PC-9 (cell line): ENCODE measurements at places on chromosomes 5 and 9. TPM values are rescaled to one million over a fixed set of nuclear protein-coding genes. Genes with fewer than 3 reads are reported as not detected.

- no peak for DNase-seq
These were observed 243.9 kb upstream of the SLC30A5 start for GRCh38 chr5:68849906-68850305.

DNA sequence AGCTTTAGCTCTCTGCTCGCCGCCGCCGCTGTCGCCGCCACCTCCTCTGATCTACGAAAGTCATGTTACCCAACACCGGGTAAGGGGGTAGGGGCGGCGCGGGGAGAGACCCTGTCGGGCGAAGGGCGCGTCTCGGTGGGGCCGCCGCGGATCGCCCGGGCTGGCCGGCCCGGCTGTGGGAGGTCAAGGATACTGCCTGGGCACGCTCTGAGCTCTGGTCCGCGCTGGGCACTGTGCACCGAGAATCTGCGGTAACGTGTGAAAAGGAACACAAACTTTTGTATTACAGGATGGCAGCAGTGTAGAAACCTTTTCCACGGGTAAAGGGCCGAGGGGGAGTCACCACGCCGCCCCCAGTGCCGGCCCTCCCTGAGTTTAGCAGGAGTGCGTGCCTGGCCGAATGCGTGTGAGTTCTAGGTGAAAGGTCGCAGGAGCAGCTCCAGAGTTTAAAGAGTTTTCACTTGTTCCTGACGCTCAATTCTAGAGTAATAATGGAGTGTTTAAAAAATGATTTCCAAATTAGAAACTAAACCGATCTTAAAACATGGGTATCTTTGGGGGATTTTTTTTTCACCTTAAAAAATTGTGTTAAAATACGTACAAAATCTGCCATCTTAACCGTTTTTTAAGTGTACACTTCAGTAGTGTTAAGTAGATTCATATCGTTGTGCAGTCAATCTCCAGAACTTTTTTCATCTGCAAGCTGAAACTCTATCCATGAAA lies at the start of gene HSDL2:
Gene HSDL2, plus strand, starts transcription at position 7 of the 723 bp plus-strand sequence. Its CDS starts 56 bp downstream, at position 63.
- no peak for DNase-seq

DNA sequence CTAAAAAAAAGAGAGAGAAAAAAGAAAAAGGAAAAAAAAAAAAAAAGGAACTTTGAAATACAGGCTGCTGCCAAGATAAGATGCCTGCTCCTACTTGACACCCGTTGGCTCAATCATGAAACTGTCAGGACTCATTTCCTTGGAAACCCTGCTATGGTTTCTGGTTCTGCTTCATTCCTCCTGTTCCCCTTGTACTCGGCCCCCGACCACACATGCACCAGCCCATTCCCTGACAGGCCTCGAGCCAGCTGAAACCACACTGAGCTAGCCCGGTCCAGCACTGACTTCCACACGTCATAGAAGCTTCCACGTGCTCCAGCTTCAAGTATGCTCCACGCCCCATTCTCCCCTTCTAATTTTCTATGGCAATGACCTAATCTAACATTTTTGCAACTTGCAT lies 93.2 kb downstream of the MYO10 start:
- no peak for DNase-seq

- DNase-seq, result no peak
These were observed 18.4 kb downstream of the NXNL2 start for GRCh38 chr9:88553350-88553749.

GRCh38 chr9:114078021-114078780 lies at the start of gene AMBP:
Gene AMBP, minus strand, starts transcription at chr9:114078300. Its CDS starts 91 bp downstream, at chr9:114078209.
- DNase-seq, result no peak

DNA sequence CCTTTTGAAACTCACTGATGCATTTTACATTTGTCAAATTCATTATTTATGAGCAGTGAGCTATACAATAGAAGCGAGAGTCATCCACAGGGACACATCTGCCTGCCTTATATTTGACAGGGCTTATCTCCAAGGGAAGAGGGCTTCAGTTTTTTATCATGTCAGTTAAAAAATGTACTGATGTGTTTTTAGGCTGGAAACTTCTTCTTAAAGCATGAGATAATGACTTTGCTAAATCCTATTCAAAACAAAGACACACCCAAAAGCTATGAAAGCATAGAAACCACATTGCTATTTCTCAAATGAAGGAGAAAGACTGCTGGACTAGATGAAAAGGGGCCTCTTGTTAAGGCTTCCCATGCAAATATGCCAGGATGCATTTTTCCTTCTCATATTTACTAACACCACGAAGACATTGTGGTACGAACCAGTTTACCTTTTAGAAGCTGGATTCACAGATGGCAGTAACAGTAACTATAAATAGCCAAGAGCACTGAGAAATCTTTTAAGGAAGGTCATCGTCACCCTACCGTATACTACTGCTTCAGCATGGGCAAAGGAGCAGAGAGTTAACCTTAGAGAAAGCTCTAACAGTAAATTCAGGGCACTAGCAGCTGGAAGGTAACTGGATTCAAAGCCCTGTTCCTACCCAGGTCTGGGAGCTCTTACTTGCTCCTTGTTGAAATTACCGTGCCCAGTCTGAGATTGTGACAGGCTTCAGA lies 86.3 kb upstream of the IFNK start:
- DNase-seq, result no peak

- DNase-seq, result no peak
These were observed 960.6 kb upstream of the DMAC1 start for GRCh38 chr9:8760000-8760767.

The SLC45A2 gene
- 0.20 and 0.33 TPM in 2 replicates for total RNA-seq

The CARD9 gene
- 13.6 and 14.0 TPM in 2 replicates for total RNA-seq

The PCDHAC2 gene
- total RNA-seq, result 2.8 and 3.4 TPM in 2 replicates

The IFNA13 gene
- total RNA-seq, result not detected in 2 replicates

The TSSK1B gene
- total RNA-seq, result not detected in 2 replicates

The HTR1A gene
- total RNA-seq, result not detected in 2 replicates

The DNAJC18 gene
- 8.9 and 9.3 TPM in 2 replicates for total RNA-seq
